ENCODE measurements at places on chromosomes 11 and 22. TPM values are rescaled to one million over a fixed set of nuclear protein-coding genes. Genes with fewer than 3 reads are reported as not detected.

- DNase-seq = no peak
Measured at GRCh38 chr11:34427186-34427805, 11.4 kb upstream of the CAT start.

DNA sequence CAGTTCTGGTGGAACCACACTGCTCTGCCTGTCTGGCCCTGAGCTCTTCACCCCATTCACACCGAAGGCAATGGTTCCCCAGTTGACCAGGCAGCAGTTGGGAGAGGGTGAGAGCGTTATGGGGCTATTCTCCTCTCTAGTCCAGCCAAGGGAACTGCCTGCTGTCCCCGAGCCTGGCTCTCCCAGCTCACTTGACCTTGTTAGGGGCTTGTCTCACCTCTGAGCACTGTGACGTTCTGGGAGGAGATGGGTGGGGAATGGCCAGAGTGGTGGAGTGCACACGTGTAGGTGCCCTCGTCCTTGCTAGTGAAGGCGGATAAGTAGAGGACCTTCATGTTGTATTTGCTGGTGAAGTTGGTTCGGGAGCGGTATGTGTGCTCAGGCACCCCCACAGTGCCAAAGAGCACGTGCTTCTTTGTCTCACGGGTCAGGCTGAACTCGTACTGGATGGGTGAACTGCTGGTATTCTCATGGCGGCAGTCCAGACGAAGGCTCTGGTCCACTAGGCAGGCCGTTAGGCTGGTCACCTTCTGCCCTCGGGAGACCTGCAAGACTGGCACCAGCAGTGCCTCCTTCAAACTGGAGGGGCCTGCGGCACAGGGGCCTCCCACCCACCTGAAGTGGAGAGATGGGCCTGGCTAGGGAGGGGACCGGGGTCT, 3.0 kb downstream of the THY1 start:
- DNase-seq = no peak

The OR56A1 gene
- under 0.01 TPM for total RNA-seq

GRCh38 chr11:33536178-33536577, 164.4 kb downstream of the C11orf91 start:
- DNase-seq = no peak

DNA sequence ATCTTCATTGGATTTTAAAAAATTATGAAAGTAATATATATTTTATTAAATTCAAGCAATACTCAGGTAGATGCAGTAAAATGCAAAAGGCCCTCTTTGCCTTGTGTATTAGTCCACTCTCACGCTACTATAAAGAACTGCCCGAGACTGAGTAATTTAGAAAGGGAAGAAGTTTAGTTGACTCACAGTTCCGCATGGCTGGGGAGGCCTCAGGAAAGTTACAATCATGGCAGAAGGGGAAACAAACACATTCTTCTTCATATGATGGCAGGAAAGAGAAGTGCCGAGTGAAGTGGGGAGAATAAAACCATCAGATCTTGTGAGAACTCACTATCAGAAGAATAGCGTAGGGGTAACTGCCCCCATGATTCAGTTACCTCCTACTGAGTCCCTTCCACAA, 130.8 kb downstream of the HIPK3 start:
- no peak for DNase-seq

The FAM83F gene
- 0.18 TPM for total RNA-seq

The ACRV1 gene
- total RNA-seq = not detected

DNA sequence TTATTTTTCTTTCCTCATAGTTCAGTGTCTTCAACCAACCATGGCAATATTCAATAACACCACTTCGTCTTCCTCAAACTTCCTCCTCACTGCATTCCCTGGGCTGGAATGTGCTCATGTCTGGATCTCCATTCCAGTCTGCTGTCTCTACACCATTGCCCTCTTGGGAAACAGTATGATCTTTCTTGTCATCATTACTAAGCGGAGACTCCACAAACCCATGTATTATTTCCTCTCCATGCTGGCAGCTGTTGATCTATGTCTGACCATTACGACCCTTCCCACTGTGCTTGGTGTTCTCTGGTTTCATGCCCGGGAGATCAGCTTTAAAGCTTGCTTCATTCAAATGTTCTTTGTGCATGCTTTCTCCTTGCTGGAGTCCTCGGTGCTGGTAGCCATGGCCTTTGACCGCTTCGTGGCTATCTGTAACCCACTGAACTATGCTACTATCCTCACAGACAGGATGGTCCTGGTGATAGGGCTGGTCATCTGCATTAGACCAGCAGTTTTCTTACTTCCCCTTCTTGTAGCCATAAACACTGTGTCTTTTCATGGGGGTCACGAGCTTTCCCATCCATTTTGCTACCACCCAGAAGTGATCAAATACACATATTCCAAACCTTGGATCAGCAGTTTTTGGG, at the start of gene OR51T1:
TSS of gene OR51T1 (plus strand) at position 41 of the 641 bp plus-strand sequence. CDS start at position 41, 0 bp downstream.
- no peak for DNase-seq

The OR51D1 gene
- total RNA-seq = not detected

The SLC35E4 gene
- total RNA-seq = 23.0 TPM

The SCARF2 gene
- total RNA-seq = 17.4 TPM

DNA sequence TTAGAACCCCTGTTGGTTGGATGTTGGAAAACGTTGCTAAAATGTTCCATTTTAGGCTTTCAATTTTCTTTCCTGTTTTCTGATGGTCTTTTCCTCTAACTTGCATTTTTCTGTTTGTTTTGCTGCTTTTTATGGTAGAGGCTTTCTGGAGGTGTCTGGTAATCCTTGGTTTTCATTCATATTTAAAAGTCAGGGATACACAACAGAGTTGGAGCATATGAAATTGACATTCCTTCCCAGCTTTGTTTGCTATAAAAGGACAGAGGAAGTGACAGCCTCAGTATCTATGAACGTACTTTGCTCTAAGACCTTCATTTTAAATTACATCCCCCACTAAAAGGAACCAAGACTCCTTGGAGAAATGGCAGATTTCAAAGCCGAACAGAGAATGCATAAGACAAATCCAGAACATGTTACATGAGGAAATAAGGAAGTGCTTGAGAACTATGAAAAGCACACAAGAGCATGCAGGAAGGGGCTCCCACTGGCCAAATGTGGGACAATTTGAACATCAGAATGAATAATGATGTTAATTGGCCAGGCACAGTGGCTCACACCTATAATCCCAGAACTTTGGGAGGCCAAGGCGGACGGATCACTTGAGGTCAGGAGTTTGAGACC, 56.7 kb downstream of the PPP6R3 start:
- no peak for DNase-seq

GRCh38 chr11:133621611-133622010, 89.3 kb upstream of the OPCML start:
- no peak for DNase-seq

DNA sequence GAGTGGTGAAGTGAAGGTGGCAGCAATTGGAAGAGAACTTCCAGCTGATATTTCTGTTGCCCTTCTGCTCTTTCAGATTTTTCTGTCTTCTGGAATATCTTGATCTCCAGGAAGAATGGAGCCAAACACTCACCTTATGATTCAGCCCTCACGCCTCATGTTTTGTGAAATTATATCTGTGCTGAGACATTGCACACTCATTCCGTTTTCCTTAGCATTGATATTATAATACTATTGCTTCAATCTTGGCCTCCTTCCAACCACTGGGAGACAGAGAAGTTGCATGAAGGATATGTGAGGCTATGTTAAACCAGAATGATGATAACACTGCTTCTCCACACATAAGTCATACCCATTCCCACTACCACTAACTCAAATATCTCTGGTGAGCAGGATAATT, 177.9 kb downstream of the ETS1 start:
- no peak for DNase-seq

The RAB36 gene
- 3.5 TPM for total RNA-seq

The WNT7B gene
- 1.5 TPM for total RNA-seq

GRCh38 chr11:35005141-35005780, 88.8 kb downstream of the PDHX start:
- no peak for DNase-seq

- DNase-seq = no peak
Measured at GRCh38 chr11:78415338-78415737, 2.3 kb downstream of the GAB2 start.

Data from glomerular endothelial cell (primary cell).